ENCODE measurements at places on chromosomes 2 and 18. TPM values are rescaled to one million over a fixed set of nuclear protein-coding genes. Genes with fewer than 3 reads are reported as not detected.

- no peak for DNase-seq
Measured at GRCh38 chr2:32838418-32838817, 108.3 kb upstream of the LTBP1 start.

Gene ABCG5
- total RNA-seq: not detected

Gene SLC14A1
- total RNA-seq: not detected

Gene REG3A
- not detected for total RNA-seq

Gene NDC80
- total RNA-seq: 69.3 TPM

DNA sequence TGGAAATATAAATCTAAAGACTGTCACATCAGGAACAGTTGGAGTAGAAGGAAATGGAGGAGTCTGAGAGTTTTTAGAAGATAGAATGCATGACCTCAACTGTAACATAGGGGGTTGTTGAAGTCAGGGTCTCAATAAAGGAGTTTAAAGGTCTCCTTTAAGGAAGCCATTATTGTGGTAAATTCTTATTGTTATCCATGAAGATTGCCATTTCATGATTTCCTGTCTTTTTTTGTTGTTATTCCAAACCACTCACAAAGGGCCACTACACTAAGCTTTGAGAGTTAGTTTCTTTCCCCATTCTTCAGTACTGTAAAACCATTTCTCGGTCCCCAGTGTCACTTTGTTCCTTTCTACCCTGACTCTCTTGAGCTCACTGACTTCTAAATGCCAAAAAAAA is 134.0 kb downstream of the DTNA start:
- DNase-seq: no peak

Gene ASIC4
- 2.4 TPM for total RNA-seq

Gene CXCR1
- total RNA-seq: not detected

Data from neural progenitor cell (in vitro differentiated cells).